Hematopoietic multipotent progenitor cell treated with erythropoietin and hydrocortisone succinate and interleukin-3 and kit ligand, for 4 days (in vitro differentiated cells): ENCODE measurements at places on chromosomes 13 and 19.

- DNase-seq: peak; percentile 61
Observed at GRCh38 chr13:30746791-30747190, 11.4 kb downstream of the ALOX5AP start.

DNA sequence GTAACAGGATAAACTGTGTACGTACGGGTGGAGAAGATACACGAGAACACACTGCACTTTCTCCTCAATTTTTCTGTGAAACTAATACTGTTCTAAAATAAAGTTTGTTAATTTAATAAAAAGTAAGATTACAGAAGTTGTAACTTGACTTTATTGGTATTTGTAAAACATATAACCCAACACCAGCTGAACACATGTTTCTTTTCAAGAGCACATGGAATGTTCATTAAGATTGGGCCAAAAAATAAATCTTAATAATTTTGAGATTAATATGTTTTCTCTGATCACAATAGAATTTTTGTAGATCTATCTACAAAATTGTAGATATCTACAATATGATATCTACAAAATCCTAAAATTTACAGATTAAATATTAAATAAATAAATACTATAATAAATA lies 55.1 kb upstream of the ZNF599 start:
- no peak for DNase-seq

DNA sequence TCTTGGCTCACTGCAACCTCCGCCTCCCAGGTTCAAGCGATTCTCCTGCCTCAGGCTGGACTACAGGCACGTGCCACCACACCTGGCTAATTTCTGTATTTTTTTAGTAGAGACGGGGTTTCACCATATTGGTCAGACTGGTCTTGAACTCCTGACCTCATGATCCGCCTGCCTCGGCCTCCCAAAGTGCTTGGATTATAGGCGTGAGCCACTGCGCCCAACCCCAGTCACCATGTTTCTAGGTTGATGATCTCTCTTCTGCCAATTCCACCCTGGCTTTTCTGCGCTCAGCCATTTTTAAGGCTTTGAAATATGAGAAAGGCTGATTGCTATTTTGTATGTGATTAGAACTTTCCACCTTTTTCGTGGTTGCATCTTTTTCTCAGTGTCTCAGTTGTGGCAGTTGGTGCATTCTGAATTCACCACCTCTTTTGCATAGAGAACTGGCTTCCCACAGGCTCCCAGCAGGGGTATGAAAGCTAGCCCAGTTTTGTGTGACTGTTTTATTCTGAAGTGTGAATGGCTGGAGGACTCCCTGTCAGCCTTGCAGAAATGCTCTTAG lies 15.5 kb downstream of the CEACAM1 start:
- no peak for DNase-seq

DNA sequence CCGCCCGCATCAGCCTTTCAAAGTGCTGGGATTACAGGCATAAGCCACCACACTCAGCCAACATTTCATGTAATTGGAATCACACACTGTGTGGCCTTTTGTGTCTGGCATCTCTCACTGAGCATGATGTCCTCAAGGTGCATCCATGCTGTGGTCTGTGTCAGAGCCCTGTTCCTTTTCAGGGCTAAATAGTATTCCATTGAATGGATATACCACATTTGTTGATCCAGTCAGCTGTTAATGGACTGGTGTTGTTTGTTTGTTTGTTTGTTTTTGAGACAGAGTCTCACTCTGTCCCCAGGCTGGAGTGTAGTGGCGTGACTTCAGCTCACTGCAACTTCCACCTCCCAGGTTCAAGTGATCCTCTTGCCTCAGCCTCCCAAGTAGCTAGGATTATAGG lies 17.9 kb downstream of the ATCAY start:
- no peak for DNase-seq

DNA sequence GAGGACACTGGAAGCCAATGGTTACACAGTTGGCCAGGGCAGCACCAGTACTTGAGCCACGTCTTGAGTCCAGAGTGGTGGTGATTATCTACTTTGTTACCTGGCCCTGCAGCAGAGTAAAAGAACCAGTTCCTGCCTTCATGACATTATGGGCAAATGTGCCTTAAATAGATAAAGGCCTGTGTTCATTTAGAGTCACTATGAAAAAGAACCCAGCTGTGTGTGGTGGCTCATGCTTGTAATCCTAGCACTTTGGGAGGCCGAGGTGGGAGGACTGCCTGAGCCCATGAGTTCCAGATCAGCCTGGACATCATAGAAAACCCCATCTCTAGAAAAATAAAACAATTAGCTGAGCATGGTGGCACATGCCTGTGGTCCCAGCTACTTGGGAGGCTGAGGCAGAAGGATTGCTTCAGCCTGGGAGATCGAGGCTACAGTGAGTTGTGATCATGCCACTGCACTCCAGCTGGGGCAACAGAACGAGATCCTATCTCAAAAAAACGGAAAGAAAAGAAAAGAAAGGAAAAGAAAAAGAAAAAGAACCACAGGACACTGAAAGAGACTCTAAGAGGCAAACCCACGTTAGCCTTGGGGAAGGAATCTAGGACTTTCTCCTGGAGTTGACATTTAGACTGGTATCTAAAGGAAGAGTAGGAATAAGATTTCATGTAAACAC lies 3.4 kb upstream of the IRF2BP1 start:
- DNase-seq: peak; percentile 60

DNA sequence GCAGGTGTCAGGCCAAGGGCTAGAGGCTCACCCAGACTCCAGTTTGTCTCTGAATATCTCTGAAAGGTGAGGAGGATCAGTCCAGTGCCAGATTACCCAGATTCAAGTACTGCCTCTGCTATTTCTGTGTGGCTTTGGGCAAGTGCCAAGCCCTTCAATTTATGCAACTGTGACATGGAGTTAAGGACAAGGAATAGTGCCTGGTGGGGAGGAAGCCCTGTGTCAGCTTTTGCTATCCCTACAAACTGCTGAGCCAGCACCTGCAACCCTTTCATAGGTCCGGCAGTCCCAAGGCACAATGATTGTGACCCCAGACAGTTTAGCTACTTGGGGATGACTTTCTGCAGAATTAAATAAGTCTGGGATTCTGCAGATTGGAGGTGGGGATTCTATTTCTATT lies 123.0 kb downstream of the KL start:
- no peak for DNase-seq

DNA sequence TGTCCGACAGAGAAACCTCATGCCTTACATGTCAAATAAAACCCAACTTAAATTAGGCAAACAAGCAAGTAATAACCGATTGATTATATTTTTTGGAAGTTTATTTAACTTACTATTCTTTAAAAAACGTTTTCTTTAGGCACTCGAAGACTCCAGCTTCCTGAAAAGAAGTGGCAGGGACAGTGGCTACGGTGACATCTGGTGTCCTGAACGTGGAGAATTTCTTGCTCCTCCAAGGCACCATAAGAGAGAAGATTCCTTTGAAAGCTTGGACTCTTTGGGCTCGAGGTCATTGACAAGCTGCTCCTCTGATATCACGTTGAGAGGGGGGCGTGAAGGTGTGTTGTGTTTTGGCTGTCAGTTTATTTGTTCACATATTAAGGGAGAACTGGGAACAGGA lies 164.4 kb downstream of the LMO7 start:
- peak; percentile 18 for DNase-seq

DNA sequence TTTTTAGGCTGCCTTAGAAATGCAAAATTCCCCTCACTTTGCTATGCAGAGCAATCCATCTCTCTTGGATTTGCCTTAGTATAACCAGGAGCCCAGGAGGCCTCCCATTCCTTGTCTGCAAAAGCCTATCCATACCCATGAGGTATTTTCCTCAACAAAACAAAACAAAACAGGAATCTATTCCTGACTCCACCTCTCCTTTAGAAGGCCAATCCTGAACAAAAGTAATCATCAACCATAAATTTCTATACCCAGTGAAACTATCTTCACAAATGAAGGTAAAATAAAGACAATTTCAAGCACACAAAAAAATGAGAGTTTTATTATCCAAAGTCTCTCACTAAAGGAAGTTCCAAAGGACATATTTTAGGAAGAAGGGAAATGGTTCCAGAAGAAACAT lies 365.7 kb downstream of the KCNRG start:
- DNase-seq: no peak

DNA sequence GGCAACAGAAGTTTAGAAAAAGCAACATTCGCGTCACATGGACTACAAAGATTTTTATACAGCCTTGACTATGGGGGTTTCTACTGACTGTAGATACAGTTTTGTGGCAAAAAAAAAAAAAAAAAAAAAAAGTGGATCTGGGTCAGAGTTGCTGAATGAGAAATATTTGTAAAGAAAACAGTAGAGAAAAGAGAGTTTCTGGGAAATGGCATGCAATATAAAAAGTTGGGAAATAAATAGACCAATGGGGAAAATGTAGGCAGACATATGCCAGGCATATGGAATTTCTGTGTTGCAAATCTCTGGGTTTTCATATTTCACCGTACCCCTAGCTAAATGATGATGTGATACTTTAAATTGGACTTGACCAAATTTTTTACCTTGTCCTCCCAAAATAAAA lies 315.3 kb downstream of the EFNB2 start:
- no peak for DNase-seq

DNA sequence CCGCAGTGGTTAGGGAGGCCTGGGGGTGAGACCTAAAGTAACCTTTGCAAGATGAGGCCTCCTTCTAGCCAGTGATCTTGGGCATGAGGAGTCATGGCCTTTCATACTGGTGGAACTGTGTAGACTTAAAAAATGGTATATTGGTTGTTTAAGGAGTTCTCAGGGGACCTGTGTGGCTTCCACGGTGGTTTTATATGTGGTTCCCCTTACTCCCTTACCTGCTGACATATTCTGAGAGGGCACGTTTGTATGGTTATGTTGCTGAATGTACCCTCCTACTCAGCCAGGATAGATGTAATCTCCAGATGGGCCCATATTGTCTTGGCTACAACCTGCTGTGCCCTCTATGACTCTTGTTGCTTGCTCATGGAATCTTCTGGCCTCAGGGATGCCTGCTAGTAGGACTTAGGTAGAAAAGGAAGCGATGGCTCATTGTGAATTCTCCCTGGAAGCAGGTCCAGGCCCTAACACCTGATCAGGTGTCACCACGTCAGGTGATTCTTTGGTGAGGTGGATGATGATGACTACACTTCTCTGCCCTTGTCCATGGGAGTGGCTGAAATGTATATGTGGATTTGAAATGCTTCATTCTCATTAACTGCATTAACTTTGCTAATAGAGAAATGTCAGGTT lies 1.8 kb downstream of the ZNF460 start:
- no peak for DNase-seq

DNA sequence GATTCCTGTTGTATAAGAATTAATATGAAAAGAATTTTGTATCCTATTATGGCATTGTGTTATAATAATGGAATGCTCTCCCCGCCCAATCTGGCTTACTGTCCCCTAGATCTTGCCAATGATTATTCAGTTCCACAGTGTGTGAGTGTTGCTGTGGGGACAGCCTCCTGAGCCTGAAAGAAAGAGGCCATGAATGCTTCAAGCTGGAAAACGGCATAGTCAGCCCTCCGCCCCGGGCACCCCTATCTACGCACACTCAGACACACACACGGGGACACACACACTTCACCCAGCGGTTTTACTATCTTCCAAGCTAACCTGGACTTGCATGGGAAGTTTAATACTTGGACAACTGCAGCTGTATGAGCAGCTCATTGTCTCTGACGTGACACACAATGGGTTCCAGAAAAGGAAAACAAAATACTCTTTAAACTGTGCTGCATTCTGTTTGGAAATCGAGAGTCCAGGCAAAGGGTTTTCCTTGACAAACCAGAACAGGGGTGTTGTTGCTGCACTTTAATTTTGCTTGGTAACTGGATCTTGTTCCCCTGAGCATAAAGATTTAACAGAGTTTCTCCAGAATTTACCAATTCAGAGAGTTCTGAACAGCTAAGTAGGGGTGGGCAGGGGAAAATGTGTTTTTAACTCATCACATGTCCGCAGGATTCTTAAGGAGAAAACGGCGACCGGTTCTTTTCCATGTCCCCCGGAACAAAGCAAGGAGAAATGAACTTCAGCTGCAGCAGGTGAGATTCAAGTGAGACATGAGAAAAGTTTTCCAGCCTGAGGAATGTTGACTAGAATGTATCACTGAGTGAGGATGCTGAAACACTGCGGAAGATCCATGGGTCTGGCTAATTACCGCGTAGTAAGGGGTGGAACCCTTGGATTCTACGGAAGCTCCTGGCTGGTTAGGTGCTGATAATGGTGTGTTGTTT lies 472.9 kb downstream of the FOXO1 start:
- DNase-seq: no peak

DNA sequence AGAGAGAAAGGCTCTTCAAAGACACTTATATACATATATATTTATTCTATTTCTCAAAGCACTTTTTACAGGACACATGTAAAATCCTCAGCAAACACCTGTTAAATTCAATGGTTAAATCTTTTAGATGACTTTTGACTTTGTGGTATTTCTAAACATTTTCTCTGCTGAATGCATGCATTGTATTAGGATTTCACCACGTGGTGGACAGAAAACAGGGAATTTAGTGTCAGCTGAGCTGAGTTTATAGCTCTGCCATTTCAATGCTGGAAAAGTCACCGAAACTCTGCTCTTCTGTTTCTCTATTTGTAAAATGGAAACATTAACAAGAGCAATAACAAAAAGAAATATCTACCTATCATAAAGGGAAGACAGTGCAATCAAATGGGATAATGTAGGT lies 375.6 kb downstream of the ENOX1 start:
- no peak for DNase-seq

GRCh38 chr19:29833614-29834261 lies 21.9 kb downstream of the CCNE1 start:
- no peak for DNase-seq

GRCh38 chr13:102328909-102329308 lies 72.9 kb downstream of the FGF14 start:
- no peak for DNase-seq

DNA sequence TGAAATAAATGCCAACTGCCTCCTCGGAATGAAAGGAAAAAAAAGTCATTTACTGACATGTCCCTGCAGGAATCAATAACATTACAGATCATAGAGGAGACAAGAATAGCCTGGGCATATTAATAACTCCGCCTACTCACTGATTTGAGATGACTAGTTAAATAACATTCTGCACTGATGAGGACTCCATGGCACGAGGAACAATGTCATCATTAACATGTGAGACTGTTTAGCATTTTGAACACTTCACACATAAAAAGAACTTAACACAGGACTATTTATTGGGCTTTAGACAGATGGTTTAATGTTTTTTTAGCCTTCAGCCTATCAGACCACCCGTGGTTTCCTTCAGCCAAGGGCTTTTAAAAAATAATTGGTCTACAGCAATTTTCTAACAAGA lies 170.1 kb downstream of the OLFM4 start:
- no peak for DNase-seq
